IPS DF 6.9 (cell line): ENCODE measurements at places on chromosomes 13 and 19.

DNA sequence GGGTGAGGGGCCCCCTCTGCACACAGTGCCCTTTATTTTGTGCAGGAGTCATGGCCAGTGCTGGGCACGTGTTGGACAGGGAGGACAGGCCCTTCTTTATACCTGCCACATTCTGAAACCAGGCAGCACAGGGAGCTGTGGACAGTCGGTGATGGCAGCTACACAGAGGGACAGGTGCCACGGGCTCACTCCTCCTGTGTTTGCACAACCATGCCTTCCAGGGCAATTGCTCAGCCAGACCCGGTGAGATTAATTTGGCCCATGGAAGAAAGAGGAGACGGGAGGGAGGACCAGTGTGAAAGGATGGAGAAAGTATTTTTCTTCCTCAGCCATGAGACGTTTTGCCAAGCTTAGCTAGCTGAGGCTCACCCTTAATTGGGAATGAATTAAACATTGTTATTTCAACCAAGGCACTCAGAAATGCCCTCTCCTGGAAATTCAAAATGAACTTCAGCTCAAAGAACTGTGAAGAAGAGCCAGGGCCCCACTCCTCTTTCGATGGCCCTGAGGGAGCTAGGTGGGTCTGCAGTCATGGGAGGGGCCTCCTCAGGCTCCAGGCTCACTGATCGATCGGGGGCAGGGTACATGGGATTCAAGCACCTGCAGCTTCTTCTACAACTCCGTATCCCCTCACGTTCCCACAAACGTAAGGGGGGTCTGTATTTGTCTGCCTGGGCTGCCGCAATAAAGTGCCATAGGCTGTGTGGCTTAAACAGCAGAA, 41.2 kb downstream of the SHISA2 start:
- no peak for DNase-seq

DNA sequence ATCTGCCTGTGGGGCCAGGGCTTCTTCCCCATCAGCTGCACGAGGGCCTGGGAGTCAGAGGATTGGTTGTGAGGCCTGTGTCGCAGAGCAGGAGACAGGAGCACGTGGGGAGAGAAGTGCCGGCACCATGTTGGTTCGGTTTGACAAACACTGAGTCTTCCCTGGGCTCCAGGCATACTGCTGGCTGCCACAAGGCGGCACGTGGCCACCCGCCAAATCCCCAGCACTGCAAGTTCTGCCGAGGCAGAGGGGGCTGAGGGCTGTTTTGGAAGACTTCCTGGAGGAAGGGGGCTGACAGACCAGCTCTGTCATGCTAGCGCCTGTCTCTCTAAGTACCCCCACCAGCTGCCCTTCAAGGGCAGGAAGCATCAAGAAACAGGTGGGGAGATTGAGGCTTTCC, 9.5 kb downstream of the SHANK1 start:
- no peak for DNase-seq

DNA sequence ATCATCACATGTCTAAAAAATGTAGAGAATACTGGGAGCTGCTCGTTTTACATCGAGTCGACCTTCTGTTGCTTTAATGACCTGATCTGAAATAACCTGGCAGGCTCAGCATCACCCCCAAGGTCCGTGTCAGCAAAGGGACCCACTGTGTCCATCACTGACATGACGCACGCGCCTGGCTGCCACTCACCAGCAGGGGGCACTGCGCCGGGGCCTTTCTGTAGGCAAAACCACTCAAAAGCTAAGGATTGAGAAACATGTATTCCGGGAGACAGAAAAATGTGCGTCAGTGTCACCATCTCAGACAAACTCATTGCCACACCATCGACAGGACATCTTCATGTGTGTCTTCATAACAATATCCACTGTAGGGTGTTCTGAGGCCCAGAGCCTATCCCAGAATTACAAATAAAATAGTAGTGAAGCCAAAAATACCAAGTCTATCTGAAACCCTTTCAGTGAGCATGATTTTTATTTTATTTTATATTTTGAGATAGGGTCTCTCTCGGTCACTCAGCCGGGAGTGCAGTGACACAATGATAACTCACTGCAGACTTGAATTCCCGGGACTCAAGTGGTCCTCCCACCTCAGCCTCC, 130.3 kb upstream of the LSM14A start:
- DNase-seq: peak; percentile 25

- DNase-seq: no peak
Observed at GRCh38 chr19:6599866-6600454, 9.0 kb upstream of the CD70 start.

GRCh38 chr19:41753936-41754529, 1.3 kb upstream of the CEACAM6 start:
- DNase-seq: no peak

- DNase-seq: no peak
Observed at GRCh38 chr19:53485046-53486004, 17.8 kb downstream of the ZNF813 start.

DNA sequence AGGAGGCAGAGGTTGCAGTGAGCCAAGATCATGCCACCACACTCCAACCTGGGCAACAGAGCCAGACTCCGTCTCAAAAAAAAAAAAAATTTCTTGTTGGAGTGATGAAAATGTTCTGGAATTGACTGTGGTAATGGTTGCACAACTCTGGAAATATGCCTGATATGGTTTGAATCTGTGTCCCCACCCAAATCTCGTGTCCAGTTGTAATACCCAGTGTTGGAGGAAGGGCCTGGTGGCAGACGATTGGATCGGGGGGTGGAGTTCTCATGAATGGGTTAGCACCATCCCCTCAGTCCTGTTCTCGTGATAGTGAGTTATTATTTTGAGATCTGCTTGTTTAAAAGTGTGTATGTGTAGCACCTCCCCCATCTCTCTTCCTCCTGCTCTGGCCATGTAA, 41.1 kb upstream of the MAP3K10 start:
- no peak for DNase-seq

- DNase-seq: no peak
Observed at GRCh38 chr13:111326621-111326965, 6.2 kb downstream of the TEX29 start.

GRCh38 chr13:100336795-100337516, 248.1 kb downstream of the PCCA start:
- DNase-seq: no peak

DNA sequence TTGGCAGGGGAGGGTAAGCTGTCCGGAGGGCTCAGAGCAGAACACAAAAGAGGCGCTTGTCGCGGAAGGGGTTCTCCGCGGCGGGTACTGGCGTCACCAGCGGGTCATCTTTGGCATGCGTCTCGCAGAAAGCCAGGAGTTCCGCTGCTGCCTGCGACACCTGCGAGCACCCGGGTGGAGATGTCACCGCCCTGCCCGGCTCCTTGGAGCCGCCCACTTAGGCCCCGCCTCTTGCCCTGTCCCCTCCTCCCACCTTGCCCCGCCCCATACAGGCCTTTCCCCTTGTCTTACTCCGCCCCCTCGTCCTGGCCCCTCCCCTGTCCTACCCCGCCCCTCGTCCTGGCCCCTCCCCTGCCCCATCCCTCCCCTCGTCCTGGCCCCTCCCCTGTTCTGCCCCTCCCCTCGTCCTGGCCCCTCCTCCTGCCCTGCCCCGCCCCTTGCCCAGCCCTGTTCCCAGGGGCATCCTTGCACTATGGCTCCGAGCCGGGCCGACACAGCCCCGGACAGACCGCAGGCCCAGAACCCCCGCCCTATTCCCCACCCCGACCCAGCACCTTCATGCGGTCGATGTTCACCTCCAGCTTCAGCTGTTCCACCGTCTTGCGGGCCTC, 1.9 kb downstream of the GNG8 start:
- DNase-seq: no peak

DNA sequence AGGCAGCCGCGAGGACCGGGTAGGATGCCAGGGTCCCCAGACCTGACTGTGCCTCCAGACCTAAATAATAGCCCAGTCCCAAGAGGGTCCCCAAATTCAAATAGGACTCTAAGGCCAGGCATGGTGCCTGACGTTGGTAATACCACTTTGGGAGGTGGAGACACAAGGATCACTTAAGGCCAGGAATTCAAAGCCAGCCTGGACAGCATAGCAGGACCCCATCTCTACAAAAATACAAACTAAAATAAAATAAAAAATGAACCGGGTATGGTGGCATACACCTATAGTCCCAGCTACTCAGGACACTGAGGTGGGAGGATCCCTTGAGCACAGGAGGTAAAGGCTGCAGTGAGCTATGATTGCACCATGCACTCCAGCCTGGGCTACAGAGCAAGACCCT, 5.4 kb upstream of the APLP1 start:
- DNase-seq: no peak

- DNase-seq: no peak
Observed at GRCh38 chr13:38202740-38203139, 146.9 kb upstream of the UFM1 start.
